Naive thymus-derived CD4-positive, alpha-beta T cell (primary cell): ENCODE measurements at places on chromosomes 11 and 22. TPM values are rescaled to one million over a fixed set of nuclear protein-coding genes. Genes with fewer than 3 reads are reported as not detected.

DNA sequence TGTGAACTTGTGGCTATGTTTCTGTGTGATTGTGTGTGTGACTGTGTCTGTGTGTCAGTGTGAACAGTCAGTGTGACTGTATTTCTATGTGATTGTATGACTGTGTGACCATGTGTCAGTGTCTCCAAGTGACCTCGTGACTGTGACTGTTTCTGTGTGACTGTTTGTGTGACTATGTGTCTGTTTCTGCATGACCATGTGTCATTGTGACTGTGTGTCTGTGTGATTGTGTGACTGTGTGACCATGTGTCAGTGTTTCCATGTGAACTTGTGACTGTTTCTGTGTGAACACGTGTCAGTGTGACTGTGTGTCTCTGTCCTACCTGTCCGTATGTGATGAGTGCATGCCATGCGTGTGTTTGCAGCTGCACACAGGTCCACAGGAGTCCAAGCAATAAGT lies 8.8 kb upstream of the PKNOX2 start:
- no peak overlapping the region for H3K27ac ChIP-seq
- no peak overlapping the region for H3K4me3 ChIP-seq
- H3K27me3 ChIP-seq: no peaks in the 10 kb centered on the region
- H3K4me1 ChIP-seq: no peaks in the 10 kb centered on the region

GRCh38 chr11:132977241-132977640 lies 555.1 kb downstream of the OPCML start:
- H3K36me3 ChIP-seq: no peaks in the 10 kb centered on the region
- H3K27me3 ChIP-seq: no peaks in the 10 kb centered on the region
- no peaks in the 10 kb centered on the region for H3K4me1 ChIP-seq

DNA sequence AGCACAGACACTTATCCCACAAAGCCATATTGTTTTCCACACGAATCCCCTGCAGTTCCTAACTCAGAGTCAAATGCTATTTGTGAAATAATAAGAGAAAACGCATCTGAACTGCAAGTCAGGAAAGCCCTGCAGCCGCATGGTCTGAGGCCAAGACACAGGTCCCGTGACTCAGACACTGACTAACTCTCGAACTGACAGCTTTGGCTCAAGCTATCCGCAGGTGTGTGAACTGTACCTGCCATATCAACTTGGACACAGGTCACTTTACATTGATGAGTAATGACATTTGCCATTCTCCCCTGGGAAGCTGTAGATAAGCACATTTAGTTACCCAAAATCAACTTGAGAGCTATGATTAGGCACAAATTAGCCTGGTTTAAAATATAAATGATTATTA lies 34.9 kb upstream of the NFRKB start:
- no peaks in the 10 kb centered on the region for H3K27me3 ChIP-seq
- no peak overlapping the region for H3K27ac ChIP-seq
- DNase-seq: no peak

DNA sequence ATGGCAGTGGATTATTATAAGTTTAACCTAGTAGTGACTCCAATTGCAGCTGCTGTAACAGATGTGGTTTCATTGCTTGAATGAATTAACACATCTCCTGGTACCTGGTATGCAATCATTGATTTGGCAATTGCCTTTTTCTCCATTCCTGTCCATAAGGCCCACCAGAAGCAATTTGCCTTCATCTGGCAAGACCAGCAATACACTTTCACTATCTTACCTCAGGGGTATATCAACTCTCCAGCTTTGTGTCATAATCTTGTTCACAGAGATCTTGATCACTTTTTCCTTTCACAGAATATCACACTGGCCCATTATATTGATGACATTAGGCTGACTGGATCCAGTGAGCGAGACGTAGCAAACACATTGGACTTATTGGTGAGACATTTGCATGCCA lies 128.7 kb upstream of the ZC3H12C start:
- no peak overlapping the region for H3K4me3 ChIP-seq
- DNase-seq: no peak
- H3K36me3 ChIP-seq: no peaks in the 10 kb centered on the region

ABCC8 gene
- total RNA-seq: not detected

DNA sequence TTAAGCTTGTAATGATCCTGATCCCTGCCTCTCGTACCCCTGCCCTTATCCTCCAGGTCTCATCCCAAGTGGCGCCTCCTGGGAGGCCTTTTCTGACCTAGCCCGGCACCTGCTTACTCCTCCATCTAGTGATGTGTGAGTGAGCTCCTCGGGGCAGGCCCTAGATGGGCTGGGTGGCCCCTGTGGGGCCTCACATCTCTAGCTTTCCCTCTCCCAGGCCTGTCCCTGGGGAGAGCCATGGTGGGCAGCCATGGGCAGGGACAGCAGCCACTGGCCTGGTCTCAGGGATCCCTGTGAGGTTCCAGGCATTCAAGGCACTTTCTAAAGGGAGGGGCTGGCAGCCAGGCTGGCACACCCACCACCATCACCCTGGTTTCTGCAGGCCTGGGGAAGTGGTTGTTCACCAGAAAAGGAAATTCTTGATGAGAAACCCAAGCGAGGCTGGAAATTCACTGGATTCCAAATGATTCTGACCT lies 27.9 kb downstream of the GNAZ start:
- H3K36me3 ChIP-seq: no peaks in the 10 kb centered on the region
- no peak overlapping the region for H3K4me3 ChIP-seq
- H3K27me3 ChIP-seq: no peaks in the 10 kb centered on the region
- no peak for DNase-seq
- no peaks in the 10 kb centered on the region for H3K4me1 ChIP-seq

DNA sequence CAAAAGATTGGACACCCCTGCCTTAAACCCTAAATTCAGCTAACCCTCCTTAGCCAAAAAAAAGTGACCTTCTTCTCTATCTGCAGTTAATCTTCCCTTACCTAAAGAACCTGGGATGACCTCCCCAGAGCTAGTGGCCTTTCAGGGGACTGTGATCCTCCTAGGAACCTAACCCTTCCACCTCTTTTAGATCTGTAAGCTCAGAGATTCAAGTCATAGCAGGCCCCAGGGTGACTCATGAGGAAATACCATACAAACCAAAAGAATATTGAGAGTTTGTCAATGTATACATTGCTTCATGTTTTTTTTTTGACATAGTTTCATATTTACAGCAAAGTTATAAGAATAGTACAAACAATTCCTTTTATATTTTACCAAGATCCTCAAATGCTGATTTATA lies 38.3 kb upstream of the CXCR5 start:
- no peaks in the 10 kb centered on the region for H3K27me3 ChIP-seq
- peaks cover 4% of the 10 kb centered on the region for H3K4me1 ChIP-seq
- H3K36me3 ChIP-seq: no peaks in the 10 kb centered on the region
- H3K4me3 ChIP-seq: no peak overlapping the region
- DNase-seq: no peak
